ENCODE measurements at places on chromosomes 5 and 9.

DNA sequence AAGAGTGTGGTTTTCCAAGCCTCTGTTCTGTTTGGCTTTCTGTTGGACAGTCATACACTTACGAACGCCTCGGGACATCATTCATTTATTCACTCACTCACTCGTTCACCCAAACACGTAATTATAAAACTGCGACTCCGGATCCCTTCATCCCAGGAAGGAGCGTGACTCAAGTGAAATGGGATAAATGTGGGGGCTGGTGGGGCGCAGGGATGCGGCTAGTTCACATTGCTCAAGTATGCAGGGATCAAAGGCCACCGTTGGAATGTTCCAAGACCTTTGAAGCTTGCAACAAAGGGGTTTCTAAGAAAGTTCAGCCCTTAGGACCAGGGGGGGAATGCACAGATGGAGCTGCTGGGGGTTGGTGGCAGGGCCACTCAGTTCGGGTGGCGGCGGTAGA is 64.2 kb downstream of the CFAP77 start:
- DNase-seq, result no peak

- no peak for DNase-seq
These were observed 270.9 kb downstream of the GAS1 start for GRCh38 chr9:86676396-86676795.

- no peak for DNase-seq
These were observed 1.6 kb downstream of the STRBP start for GRCh38 chr9:123266655-123267399.

DNA sequence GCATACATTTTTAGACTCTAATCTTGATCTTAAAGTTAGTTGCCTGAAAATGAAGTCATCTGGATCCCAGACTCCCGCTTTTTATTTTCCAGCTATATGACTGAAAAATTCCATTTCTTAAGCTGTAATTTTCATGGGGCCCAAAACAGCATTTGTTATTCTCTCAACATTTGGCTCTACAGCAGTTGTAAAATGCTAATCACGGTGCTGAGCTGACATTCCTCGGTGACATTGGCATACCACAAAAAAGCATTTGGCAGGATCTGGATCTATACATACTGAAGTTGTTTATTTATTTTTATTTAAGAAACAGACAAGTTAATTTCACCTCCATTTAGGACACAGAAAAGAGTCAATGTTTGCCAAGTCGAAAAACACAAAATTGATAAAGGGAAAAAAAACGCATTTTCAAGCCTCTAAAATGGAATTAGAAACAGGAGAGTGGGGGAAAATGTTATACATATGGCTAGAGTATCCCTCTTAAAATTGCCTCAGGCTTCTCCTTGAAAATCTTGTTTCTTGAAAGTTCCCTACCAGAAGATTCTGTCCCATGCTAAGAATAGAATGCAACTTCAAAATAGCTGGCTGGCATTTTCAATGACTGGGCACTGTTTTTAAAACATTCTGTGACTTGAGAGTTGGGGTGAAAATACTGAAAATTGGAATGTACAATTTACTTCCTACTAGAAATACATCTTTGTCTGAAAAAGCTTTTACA is 207.5 kb upstream of the TBCA start:
- no peak for DNase-seq

DNA sequence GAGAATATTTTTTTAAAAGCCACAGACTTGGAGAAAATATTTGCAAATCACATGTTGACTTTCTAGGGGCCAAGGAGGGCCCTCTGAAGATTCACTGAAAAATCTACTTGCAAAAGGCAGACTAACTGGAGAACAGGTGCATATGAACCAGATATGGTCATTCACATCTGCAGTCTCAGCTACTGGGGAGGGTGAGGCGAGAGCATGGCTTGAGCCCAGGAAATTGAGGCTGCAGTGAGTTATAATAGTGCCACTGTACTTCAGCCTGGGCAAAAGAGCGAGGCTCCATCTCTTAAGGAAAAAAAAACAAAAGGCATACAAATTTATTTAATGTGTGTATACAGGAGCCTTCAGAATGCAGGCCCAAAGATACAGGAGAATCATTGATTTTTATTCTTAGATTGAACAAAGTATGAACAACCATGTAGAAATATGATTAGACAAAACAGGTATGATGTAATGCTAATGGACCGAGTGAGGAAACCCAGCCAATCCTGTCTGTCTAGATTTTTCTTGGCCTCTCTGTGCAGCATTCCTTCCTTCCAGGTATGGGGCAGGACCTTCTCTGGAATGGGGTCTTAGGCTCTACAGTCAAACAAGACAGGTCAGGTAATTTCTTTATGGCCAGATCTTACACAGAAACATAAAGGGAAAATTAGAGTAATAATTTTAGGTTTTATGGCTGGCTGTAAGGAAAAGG is 15.3 kb upstream of the SLC27A6 start:
- DNase-seq, result no peak

GRCh38 chr5:146848133-146848532 is 30.4 kb downstream of the PPP2R2B start:
- DNase-seq, result no peak
